ENCODE measurements at places on chromosomes 5 and 9.

DNA sequence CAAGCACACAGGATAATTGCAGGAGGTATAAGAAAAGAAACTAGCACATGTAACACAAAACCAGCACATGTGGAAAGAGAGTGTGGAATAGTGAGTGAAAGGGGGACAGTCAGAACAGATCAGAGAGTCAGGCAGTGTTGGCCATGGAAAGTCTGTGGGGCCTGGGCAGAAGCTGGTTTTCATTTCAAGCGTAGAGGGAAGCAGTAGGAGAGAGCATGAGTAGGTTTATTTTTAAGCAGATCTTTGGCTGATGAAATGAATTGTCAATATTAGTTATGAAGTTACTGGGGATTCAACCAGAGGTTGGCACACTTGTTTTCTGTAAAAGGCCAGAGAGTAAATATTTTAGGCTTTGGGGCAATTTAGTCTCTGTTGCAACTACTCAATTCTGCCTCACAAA is 283.1 kb downstream of the SMARCA2 start:
- no peak for DNase-seq

DNA sequence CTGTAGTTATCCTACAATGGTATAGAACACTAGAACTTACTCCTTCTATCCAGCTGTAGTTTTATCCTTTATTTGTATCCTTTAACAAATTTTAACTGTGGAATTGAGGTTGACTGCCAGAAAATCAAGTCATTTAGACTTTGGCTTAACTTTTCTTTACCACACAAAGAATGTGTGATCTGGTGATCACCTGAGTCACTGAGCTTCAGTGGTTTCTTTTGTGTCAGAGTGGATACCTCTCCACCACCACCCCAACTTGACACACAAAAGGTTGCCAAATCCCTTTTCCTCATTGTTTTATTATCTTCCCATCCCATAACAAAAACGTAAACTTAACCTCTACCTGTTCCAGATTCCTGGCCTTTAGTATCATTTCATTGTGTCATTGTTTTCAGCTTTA is 5.5 kb downstream of the OTULIN start:
- no peak for DNase-seq

- no peak for DNase-seq
These were observed 9.8 kb upstream of the CPLX2 start for GRCh38 chr5:175861337-175862130.

DNA sequence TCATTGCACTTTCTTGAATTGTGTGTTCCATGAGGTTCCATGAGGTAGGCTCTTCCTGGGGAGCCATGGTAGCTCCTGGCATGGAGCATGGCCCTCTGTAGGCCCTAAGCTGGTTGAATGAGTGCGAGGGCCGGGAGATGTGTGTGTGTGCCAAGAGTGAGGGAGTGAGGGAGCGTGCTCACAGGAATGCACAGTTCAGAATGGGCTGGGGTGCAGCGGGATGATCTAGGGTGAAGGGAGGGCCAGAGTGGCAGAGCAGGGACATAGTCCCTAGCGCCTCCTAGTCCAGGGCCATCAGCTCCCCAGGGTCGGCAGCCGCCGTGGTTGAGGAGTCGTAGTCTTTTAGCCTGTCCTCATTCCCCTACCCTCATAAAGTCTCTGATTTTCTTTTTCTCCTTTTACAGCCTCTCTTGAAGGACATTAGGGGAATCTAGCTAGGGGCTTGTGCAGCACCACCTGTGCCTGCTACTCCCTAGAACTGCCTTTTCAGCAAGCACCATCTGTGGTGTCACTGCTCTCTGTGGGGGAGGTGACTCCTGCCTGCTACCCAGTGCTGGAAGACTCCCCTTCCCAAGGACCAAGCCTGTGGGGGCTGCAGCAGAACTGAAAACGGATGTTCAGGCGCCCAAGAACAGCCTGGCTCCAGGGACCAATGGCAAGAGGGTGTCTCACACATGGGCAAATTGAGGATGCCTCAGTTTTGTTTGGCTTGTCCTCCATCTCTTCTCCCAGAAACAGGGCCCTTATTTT is 65.3 kb upstream of the PPARGC1B start:
- no peak for DNase-seq

DNA sequence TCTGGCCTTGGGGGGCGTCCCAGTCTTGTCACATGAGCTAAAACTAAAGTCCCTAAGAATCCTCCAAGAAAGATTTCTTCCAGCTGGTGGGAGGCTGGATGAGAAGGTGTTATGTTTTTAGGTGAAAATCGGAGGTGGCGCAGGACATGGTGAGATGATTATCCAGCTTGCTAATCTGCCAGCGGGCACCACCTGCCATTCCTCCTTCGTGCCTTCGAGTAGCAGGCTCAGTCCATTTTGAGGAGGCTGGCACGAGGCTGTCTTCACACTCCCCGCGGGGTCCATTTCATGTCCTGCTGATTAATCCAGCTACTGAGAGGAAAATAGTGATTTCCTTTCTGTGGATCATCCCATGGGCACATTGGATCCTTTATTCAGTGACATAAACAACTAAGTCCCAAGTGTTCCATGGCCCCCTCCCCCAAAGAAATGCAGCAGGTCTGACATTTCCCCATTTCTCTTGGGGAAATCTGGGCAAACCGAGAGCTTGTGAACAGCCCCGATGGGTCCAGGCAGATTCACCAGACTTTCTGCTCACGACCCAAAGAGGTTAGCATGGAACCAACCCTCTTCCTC is 38.2 kb upstream of the EXOC3 start:
- DNase-seq, result no peak

- no peak for DNase-seq
These were observed 12.4 kb upstream of the TMC1 start for GRCh38 chr9:72509053-72509452.

- DNase-seq, result no peak
These were observed 501.5 kb downstream of the DMAC1 start for GRCh38 chr9:7298123-7298522.

DNA sequence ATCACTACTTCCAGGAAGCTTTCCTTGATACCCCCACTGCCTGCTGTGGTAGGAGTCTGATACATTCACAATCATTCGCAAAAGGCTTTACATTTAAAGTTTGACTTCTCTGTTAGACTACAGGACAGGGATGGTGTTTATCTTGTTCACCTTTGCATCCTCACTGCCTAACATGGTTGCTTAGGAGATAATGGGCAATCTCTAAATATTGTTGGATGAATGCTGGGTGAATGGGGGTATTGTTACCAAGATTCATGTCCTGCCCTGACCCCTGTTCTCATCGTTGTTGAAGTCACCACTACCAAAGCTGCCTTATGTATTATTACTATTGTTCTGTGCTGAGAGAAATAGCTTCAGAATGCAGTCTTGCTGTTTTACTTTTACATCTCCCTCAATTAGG is 7.7 kb upstream of the TMEFF1 start:
- no peak for DNase-seq

- DNase-seq, result no peak
These were observed 176.6 kb upstream of the SH3GL2 start for GRCh38 chr9:17402309-17402708.

- no peak for DNase-seq
These were observed 62.0 kb upstream of the RNF130 start for GRCh38 chr5:180133551-180133950.

- no peak for DNase-seq
These were observed 9.1 kb downstream of the MAMDC2 start for GRCh38 chr9:70052768-70053167.

- DNase-seq, result no peak
These were observed 3.6 kb downstream of the F12 start for GRCh38 chr5:177405805-177406204.

DNA sequence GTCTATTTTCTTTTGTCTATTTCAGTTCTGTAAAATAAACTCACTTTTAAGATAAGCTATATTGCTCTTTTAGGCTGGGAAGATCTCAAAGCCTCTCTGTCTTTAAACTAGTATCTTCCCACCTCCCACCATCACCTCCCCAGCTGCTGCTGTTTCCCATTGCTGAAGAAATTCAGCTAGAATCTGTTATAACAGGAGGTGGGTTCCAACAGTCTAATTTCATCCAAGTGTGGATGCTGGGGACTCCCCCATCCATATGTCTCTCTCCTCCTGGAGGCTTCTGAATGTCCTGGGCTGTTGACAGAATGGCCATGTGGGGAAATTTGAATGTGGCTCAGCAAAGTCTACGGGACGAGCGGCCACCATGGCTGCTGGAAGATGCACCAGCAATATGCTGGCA is 301.0 kb downstream of the RASEF start:
- DNase-seq, result no peak

GRCh38 chr5:162824360-162824759 is 613.0 kb upstream of the CCNG1 start:
- no peak for DNase-seq

GRCh38 chr9:136656795-136657611 is 5.7 kb upstream of the EGFL7 start:
- no peak for DNase-seq

DNA sequence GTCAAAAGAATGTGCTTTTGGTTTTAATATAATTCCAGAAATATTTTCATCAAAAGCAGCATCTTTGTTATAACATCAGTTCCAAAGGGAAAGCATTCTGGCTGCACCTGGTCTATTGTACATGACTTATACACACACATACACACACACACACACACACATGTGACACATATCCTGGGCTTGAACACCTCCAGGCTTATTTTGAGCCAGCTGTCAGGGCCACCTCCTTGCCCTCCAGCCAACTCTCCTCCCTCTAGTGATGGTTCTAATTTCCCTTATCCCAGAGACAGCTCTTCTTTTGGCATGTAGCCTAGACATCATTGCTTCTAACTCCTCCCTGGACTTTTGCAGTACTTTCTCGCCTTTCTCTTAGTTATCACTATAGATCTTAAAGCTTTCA is 115.0 kb downstream of the PIK3R1 start:
- no peak for DNase-seq

GRCh38 chr9:89097219-89097618 is 81.4 kb downstream of the SHC3 start:
- DNase-seq, result no peak

GRCh38 chr5:54398191-54398590 is 57.3 kb upstream of the HSPB3 start:
- DNase-seq, result no peak

- no peak for DNase-seq
These were observed 172.2 kb downstream of the APBA1 start for GRCh38 chr9:69499959-69500358.

GRCh38 chr9:97525451-97525850 is 24.0 kb downstream of the TMOD1 start:
- DNase-seq, result no peak

DNA sequence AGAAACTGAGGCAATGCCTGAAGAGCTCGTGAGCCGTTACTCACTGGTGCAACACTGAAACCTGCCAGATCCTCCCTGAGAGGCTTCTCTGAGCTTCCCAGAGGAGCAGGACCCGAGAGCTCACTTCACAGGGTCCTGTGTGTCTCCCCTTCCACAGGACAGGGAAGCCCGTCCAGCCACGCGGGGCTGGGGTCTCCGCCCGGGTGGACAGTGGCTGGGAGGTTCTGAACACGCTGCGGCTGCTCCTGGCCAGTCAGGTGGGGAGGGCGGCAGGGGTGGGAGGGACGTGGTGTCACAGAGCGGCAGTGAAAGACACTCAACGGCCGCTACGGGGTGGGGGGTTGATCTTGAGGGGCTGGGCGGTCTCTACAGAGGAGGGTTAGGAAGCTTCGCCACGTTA is 290 bp upstream of the ZDHHC11 start:
- DNase-seq, result no peak

DNA sequence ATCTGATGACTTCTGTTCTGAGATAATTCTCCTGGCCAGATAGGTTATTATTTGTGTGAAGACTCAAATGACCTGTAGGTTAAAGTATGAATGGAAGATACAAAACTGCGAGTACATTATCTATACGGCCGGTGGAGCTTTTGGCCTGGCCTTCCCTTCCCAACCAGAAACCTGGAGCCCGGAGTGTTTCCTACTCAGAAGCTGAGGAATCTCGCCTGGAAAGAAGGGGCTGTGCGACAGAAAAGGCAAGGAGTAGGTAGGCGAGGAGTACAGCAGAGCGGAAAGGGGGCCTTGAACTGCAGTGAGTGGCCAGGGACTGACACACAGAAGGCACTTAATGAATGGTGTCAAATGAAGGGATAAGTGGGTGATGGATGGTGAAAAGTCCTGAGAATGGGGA is 34.6 kb downstream of the ANGPTL2 start:
- no peak for DNase-seq

- DNase-seq, result no peak
These were observed 50.1 kb downstream of the ST8SIA4 start for GRCh38 chr5:100852988-100853449.

- DNase-seq, result no peak
These were observed 319.2 kb upstream of the PANK3 start for GRCh38 chr5:168898247-168898911.

- DNase-seq, result no peak
These were observed 2.3 kb downstream of the ICE1 start for GRCh38 chr5:5424736-5425135.

GRCh38 chr5:66415208-66415607 is 181.0 kb upstream of the MAST4 start:
- DNase-seq, result no peak

- no peak for DNase-seq
These were observed 30.7 kb downstream of the SLC1A3 start for GRCh38 chr5:36637101-36637500.

- DNase-seq, result no peak
These were observed 885 bp downstream of the RNF44 start for GRCh38 chr5:176536132-176536901.

DNA sequence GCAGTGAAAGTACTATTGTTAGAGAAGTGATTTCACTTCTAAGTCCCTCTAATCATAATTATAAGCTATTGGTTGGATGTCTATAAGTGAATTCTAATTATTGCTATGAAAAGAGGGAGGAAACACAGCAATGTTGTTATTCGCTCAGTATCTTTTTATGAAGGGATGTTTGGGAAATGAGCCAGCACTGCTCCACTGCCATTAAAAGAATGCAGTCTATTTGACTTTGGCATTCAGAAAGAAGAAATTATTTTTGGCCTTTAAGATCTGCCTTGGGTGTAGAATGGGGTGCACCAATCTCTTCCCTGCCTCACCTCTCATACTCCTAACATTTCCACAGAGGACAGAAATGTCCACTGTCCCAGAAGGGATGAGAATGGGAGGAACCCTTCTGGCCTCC is 332.0 kb downstream of the SPATA31D1 start:
- no peak for DNase-seq

- DNase-seq, result no peak
These were observed 345.9 kb upstream of the RPS23 start for GRCh38 chr5:82624062-82624461.

DNA sequence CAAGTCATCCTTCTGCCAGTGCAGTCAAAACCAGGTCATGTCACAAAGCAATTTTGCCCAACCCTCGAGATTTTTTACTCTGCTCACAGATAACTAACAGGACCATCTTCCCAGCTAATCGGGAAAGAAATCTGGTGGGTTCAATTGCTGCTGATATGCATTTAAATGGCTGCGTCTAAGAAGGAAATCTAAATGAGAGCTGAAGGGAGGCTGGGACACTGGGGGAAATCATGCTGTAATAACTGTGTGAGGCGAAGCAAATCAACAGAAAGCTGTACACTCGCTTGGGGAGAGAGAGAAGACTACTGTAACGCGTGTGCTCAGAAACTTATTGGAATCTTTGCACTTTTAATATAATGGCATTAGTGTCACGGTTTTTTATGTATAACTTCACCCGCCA is 535.0 kb downstream of the CDK5RAP2 start:
- DNase-seq, result no peak

- no peak for DNase-seq
These were observed 29.2 kb upstream of the GZMA start for GRCh38 chr5:55073211-55073610.

GRCh38 chr5:58898006-58898405 is 315.1 kb downstream of the RAB3C start:
- no peak for DNase-seq
